T-helper 1 cell (primary cell): ENCODE measurements at places on chromosomes 4 and X.

- no peak for DNase-seq
Measured at GRCh38 chr4:20299515-20299914, 47.8 kb downstream of the SLIT2 start.

DNA sequence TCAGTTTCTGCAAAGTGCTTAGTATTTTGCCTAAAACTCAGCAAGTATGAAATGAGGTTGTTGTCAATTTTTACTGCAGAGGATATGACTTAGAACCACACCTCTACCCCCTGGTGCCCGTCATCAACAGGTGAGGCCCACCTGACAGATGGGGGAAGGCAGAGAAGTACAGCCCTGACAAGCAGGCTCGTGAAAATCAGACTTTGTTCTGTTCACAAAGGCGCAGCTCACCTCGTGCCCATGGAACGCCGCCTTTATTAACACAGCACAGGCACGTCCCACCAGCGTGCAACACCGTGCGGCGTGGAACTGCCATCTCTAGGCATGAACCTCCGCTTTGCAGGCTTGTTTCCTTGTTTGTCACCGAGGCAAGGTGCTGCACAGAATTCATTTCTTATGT lies 13.3 kb downstream of the CYP4V2 start:
- no peak for DNase-seq

GRCh38 chr4:117370944-117371668 lies 285.7 kb upstream of the TRAM1L1 start:
- no peak for DNase-seq

- no peak for DNase-seq
Measured at GRCh38 chr4:177255359-177255758, 54.3 kb upstream of the NEIL3 start.

DNA sequence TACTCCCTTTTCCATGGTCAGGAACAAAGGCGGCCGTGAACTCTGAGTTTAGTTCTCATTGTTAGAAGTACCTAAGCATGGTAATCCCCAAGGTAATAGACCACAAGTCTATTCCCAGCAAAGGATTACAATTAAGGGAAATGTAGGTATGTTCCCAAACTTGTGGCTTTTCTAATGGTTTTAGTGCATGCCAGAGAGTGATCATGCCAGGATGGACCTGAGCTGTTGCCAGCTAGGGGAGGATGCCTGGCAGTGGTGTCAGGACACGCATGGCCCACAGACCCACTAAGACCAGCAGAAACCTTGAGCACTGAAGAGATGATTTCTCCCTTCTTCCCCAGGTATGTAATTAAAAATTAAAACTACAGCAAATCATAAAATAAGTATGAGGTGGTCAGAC lies 60.8 kb downstream of the COQ2 start:
- no peak for DNase-seq

- DNase-seq: no peak
Measured at GRCh38 chrX:55088795-55089489, at the start of gene PAGE2. TSS of gene PAGE2 (plus strand) at chrX:55089018. CDS start at chrX:55090021, 1,003 bp downstream.

GRCh38 chr4:22802876-22803275 lies 110.1 kb downstream of the GBA3 start:
- no peak for DNase-seq

- no peak for DNase-seq
Measured at GRCh38 chr4:81684352-81684751, 212.6 kb upstream of the RASGEF1B start.

DNA sequence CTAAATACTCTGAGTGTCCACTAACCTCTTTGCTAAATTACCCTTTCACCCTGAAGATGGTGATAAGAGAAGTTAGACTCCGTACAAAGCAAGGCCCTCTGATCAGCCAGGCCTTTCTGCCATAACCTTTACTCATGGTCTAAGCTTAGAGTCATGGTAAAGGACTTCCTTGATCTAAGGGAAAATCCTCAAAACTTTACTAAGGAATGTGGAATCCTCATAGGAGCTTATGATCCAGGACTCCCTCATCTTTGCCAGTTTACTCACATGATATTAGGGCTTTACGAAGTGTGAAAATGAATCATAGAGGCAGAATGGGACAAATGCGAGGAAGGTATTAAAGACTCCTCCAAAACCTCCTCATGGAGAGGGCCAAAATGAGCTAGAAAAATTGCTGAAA lies 7.9 kb upstream of the FAM13A start:
- DNase-seq: no peak

DNA sequence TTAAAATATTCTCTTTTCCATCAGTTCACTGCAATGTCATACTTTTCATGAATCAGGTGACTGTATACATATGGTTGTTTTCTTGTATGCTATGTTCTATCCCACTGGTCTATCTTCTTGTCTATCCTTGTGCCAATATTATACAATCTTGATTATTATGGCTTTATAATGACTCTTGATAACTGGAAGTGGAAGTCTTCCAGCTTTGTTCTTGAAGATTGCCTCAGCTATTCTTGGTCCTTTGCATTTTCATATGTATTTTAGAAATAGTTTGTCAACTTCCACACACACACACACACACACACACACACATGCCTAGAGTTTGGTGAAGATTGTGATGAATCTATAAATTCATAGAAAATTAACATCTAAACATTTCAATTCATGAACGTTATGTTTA lies 67.9 kb downstream of the SHROOM3 start:
- no peak for DNase-seq

DNA sequence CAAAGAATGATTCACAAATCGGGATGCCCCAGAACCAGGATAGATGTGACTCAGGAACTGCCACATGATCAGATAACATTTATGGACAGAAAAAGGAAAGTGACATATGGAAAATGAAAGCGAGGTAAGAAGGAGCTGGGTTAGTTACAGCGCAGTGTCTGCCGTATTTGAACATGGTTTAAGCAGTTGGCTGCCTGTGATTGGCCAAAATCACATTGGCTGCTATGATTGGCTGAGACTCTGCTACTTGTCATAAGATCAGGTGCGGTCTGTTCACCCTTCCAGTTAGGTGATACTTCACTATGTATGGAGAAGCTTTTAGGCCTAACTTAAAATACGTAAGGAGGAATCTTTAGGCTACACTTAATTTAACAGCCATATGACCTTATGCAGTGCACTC lies 322.7 kb upstream of the HAND2 start:
- no peak for DNase-seq

DNA sequence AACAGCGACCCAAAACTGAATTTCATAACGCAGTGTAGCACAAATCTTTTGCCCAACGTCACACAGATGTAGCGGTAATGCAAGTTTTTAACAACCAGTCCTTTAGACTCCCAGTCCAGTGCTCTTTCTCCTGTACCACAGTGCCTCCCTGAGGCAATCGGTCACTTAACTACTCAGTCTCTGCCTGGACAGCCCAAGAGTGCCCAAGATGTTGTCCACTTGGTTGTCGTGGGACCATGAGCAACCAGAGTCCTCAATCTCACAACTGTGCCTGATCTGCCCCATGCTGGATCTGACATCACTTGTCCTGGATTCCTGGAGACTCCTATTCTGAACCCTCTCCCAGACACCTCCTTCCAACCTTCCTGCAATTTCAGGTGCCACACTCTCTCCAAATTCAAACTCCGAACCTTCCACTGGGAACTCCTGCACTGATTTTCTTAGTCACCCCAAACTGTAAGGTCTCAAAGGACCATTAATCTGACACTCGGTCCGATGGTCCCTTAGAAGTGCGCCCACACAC lies 702 bp downstream of the MMGT1 start:
- no peak for DNase-seq

DNA sequence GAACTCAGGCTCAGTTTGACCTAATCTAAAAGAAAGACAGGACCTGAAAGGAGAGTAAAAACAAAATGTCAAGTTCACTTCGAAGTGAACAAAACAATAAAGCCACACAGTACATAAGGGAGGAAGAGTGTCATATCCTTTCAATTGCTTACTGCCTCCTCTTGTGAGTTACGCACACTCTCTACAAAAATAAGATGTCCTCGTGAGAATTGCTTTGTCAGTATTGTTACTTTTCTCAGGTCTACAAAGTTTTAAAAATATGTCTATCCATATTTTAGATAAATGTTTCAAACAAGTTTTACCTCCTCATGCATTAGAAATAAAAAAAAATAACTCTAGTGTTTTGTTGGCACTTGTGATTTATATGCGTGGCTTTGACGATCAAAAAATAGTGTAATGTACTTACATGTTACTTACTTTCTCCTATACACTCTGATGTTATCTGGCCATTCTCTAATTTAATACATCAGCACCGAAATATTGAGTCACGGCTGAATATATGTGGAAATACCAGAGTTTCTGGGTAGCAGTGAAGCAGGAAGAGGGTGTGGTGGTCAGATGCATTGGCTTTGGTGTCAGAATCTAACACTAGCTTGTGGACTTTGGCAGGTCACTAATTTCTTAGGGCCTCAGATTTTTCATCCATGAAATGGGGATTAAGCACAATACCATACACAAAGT lies 8.1 kb upstream of the MRPL1 start:
- no peak for DNase-seq

- DNase-seq: no peak
Measured at GRCh38 chr4:12118651-12119213, 690.0 kb upstream of the HS3ST1 start.

DNA sequence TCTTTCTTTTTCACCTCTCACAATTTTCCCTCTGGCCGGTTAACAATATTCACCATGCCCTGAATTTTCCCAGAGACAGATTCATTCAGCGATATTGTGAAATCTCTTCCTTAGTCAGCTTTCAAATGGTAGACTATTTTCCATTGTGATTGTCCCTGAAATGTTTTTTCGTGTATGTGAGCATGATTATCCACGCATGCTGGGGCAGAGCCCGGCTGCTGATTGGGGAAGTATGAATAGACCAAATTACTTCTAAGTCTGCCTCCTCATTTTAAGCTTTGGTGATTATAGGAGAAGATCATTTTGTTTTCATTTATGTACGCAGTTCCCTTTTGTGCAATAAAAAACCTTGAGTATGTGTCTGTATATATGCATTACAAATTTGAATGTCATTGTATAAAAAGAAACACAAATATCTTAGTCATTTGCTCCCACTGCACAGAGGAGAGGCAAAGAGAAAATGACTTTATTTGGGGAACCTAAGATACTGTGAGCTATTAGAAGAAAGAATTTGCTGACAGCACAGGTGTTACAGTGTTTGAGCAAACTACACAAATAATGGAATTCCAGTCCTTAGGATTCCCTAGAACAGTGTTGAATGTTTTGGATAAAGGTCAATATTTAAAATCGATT lies 11.3 kb downstream of the DTHD1 start:
- DNase-seq: no peak

DNA sequence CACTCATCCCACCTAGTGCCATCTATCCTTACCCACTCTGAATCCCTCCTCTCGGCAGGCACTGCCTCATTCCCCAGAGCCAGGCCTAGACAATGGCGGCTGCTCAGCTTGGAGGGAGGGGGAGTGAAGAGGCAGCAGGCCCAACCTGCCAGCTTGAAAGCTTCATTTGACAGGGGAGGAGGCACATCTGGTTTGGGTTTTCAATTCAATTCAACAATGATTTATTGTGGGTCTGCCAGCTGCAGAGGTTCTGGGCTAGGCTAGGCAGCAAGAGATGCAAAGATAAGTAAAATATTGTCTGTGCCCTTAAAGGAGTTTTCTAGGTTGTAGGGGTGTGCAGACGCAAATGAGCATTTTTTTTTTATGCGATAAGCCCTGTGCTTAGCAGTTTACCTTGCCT lies 58.5 kb downstream of the RTL9 start:
- no peak for DNase-seq

GRCh38 chr4:141657550-141658250 lies 21.3 kb downstream of the IL15 start:
- DNase-seq: no peak

- no peak for DNase-seq
Measured at GRCh38 chr4:156778606-156779005, 193.0 kb downstream of the PDGFC start.

DNA sequence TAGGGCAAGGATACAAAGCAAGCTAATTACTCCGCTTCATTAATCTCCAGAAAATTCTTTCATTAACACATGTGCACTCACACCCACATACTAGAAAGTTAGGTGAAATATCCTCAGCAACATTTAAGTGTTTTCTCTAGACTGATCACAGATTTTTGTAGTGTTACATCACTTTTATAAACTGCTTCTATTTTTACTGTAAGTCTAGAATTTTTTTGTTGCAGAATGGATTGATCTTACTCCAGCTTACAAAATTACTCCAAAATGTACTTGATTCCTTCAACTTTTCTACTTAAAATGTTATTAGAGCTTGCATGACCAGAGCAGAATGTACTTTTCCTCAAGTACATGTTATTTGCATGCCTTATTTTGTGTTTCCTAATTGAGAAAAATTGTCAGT lies 2325.2 kb downstream of the PCDH7 start:
- no peak for DNase-seq

DNA sequence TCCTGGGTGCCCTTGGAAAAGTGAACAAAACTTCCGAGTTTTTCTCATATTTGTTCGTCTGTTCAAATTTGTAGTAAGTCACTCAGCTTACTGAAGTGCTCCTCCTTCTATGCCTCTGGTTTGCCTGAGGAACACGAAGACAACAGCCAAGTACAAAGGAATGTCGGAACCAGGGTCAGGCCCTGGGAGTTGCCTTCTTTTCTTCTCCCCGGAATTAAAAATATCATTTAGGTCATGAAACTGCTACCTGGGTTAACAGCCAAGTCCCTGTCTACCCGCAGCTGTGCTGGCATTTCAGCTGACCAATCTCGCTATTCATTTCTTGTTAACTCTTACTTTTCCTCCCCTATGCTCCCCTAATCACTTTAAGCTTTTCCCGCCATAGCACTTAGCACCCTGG lies 137.6 kb upstream of the TEX13D start:
- no peak for DNase-seq

GRCh38 chr4:63085091-63085490 lies 1324.2 kb downstream of the TECRL start:
- DNase-seq: no peak

DNA sequence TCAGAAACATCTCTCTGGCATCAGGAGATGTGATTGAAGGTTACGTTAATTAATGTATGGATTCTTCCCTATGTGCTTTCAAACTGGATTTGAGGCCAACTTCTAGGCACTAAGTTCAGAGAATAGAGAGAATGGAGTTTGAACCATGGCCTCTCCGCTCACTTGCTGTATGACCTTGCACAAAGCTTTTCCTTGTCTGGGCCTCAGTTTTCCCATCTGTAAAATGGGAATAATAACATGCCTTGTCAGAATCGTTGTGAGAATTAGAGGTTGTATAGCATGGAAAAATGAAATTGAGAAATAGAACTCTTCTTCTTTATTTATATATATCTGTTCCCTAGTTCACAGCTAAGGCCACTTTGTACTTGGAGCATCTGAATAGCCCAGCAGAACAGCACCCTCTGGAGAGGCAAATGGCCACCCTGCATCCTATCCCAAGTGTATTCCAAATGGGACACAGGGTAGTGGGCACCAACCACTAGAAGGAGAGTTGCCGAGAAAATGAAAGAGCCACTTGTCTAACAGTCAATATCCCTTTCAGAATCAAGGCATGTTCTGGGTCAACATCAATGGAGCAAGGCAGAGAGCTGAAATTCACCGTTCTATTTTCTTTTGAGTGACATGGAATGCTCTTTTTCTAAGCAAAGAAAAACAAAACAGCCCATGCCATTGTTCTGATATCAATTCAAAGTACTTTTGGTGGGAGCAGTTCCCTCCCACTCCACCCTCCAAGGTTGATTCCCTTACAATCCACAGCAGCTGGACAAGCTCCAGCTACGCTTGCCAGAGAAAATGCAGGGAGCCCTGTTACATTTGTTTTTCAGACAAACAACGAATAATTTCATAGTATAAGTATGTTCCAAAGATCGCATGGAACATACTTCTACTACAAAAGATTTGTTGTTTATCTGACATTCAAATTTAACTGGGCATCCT lies 23.3 kb upstream of the MTM1 start:
- no peak for DNase-seq
